ENCODE measurements at places on chromosomes 16 and 17.

- DNase-seq: no peak
These were observed 16.6 kb downstream of the CEP131 start for GRCh38 chr17:81206166-81206565.

DNA sequence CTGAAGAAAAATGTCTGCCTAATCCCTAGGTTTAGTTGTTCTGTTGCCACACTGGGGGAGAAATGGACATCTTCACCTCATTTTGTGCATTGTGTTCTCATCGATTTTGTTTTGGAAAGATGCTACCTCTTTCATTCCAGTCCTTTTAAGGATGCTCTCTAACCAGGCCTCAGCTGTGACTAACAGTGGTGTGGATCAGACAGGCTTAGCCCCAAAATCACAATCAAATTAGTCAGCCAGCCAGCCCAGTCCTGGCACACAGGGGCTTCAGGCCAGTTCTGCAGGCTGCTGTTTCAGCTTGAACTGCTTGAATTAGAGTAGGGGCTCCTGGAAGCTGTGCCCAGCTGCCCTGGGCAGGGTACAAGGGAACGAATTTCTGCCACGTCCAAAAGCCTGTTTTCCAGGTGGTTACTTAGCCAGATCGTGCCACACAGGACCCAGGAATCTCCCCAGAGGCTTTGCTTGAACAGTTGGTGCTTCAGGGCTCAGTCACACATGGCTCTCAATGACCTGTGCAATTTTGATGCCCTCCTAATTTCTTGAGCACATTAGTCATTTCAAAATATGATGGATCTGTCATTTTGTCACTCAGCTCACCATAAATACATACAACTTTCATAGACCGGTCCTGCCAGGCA lies 60.7 kb downstream of the CLEC16A start:
- no peak for DNase-seq

DNA sequence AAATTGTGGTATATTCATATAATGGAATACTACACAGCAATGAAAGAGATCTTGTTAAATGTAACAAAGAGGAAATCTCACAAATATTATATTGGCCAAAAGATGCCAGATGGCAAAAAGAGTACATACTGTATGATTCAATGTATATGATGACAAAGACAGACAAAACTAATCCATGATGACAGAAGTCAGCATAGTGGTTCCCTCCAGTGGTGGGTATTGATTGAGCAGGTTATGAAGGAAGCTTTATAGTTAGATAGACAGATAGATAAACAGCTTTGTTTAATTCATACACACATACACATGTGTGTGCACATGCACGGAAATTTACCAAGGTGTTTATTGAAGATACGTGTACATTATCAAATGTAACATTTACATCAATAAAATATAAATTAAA lies 74.4 kb upstream of the SMIM36 start:
- DNase-seq: no peak

GRCh38 chr17:4648741-4649140 lies 7.3 kb upstream of the ALOX15 start:
- no peak for DNase-seq

GRCh38 chr16:4160658-4161430 lies 44.6 kb upstream of the ADCY9 start:
- no peak for DNase-seq

DNA sequence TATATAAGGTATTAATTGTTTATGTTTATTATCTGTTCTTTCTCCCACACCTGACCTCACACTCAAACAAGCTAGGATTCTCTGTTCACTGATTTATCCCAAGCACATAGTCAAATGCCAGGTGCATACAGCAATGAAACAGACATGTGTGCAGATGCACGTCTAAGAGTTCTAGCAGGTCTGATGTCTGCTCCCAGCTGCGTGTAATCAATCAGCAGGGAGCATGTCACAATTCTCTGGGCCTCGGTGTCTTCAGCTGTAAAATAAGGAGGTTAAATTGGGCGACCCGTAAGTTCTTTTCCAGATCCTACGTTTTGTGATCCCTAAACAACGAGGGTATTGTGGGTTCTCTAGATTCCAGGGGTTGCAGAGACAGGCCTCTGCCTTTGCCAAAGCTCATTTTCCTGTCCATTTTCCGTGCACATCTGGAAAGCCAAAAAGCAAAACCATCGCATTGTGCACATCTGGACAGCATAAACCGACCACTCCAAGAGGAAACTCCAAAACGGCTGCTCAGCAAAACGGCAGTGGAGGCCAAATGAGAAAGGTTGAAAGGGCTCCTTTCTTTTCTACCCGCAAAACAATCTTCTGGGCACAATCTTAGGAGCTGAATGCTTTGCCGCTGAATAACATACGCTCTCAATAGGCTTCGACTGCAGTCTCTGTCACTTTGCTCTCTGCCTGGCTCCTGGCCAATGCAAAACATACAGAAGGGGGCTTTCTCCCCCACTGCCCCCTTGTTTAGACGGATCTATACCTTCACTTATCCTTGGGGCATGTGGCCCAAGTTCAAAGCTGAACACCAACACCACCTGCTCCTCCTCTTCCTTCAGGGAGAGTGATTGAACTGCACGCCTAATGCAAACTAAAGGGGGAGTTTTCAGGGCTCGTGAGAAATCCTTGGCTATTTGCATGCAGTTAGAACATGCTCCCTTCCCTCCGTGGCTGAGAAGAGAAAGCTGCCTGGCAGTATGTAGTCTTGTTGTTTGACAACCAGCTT lies 426.3 kb downstream of the SLC39A11 start:
- DNase-seq: no peak

DNA sequence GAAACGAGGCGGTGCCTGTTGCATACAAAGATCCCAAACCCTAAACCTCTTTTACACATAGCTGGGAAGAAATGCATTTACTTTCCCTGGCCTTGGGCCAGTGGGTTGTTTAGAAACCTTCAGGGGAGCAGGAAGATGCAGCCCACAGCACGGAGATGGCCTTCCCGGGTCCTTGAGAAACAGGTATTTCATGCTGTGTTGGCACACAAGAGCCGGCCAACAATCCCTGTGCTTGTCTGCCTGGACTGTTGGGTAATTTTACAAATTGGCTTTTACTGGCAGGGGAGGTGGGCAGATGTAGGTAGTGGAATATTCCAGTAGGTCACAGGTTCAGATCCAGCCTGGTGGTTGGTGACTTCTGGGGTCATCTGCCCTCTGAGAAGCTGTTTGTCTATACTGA lies 148.0 kb downstream of the FOXL1 start:
- no peak for DNase-seq

DNA sequence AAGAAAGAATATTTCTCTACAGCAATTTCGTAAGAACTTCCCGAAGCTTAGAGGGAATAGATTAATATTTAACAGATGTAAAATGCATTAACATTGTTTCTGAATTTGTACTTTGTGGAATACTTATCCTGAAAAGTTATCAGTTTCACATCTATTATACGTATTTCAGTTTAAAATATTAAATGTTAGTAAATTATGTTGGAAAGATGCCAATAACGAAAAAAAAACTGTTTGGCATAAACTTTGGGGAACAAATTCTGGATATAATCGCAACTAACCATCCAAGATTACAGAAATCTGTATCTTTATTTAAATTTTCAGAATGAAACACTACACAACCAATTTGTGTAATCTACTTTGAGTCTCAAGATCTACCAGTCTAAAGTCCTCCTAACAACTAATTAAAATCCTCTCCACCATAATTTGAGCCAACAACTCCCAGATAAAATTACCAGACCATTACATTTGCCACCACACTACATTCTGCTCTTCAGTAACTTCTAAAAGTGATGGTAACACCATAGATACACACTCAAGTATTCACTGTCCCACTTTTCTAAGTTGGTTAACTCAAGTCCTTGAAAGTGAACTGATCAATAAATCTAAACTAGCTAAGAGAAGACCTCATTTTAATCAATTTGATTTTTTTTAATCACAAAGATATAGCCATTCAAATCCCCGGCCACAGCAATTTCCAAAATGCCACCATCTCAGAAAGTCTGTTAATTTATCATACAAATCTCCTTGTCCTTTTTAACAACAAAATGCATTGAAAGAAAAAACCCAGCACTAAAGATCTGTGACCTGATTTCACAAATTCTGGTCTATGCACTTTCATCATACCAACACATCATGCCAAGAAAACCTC lies 2.0 kb downstream of the SIAH1 start:
- DNase-seq: no peak

- no peak for DNase-seq
These were observed 74.7 kb downstream of the CHD9 start for GRCh38 chr16:53129281-53130158.

DNA sequence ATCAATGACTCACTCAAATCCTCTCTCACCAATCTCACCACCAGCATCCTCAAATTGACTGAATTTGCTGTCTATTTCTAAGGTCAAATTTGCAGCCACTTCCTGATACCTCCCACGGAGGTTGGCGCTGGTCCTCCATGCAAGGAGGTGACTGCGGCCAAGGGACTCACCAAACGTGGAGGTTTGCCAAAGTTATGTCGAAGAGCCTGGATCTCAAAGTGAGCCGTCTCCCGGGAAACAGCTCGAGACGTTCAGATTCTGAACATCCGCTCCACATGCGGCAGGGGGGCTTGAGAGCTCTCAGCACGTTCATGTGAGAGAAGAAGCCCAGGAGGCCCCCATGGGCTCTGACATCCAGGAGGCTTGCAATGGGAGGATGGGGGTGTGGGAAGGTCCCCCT lies 22.6 kb downstream of the LGALS3BP start:
- DNase-seq: no peak

GRCh38 chr17:47305302-47305923 lies 18.3 kb upstream of the EFCAB13 start:
- no peak for DNase-seq

Measured in activated CD4-positive, alpha-beta T cell treated with anti-CD3 and anti-CD28 coated beads, Interleukin-2, amount 50 U/mL, for 1 hour (primary cell).